ENCODE measurements at places on chromosomes 11 and 22. TPM values are rescaled to one million over a fixed set of nuclear protein-coding genes. Genes with fewer than 3 reads are reported as not detected.

The STK33 gene
- 0.49 TPM for total RNA-seq

The LGR4 gene
- 6.0 TPM for total RNA-seq

The MRGPRX1 gene
- total RNA-seq, result not detected

The BAD gene
- total RNA-seq, result 39.1 TPM

The SBF1 gene
- total RNA-seq, result 63.9 TPM

The LINC01488 gene
- not detected for total RNA-seq
